ENCODE measurements at places on chromosomes 6 and 20.

GRCh38 chr20:36394340-36394965 lies 88.3 kb downstream of the DLGAP4 start:
- no peak for DNase-seq

DNA sequence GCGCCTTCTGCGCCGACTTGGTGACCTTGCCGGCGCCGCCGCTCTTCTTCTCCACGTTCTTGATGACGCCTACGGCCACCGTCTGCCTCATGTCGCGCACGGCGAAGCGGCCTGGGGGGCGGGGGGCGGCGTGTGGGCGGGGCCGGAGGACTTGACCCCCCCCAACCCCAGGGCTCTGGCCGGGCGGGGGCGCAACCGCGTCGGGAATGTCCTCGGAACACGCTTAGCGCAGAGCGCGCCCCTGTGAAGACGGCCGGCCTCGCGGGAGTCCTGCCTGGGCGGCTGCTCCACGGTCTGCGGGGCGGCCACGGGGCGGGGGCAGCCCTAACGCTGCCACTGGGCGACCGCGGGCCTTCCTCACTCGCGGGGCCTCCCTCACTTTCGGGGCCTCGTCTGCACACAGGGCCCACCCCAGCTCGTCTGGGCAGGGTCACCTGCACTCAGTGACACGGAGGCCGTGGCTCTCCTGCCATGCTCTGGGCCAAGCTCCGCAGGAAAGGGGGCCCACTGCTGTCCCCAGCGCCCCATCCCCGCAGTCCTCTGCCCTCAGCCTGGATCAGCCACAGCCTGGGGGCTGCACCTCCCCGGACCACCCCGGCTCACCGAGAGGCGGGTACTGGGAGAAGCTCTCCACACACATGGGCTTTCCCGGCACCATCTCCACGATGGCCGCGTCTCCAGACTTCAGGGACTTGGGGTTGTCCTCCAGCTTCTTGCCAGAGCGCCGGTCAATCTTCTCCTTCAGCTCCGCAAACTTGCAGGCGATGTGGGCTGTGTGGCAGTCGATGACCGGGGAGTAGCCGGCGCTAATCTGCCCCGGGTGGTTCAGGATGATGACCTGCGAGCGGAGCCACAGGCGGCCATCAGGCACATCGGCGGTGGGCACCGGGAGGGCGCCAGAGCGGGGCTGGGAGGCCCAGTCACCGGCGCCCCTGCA lies 10.3 kb downstream of the EEF1A2 start:
- DNase-seq: no peak

DNA sequence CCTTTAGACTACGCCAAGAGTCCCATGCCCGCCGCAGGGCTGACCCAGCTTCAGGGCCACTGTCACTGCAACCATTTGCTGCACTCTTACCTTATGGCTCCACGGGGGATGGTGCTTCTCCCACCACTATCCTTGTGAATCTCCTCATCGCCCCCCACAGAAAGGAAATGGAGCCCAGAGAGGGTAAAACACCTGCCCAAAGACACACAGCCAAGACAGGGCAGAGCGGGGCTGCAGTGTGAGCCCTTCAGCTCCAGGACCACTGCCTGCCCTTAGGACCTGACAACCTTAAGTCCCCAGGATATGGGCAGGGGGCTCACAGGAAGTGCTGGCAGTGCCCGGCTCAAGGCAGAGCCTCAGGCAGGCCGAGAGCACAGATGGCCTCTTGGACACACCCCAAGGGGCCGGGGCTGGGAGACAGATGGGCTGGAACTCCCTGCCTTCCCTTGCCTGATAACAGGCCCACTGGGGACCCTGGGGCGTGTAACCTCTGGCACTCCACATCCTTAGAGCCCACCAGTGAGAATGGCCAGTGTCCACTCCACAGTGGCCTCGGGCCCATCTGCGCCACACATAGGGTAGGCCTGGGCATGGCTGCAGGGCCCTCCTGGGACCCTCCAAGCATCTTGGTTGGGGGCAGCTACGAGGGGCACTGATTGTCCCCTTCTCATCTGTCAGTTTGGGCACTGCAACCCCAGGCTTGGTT lies 265.2 kb downstream of the TAF4 start:
- DNase-seq: no peak

DNA sequence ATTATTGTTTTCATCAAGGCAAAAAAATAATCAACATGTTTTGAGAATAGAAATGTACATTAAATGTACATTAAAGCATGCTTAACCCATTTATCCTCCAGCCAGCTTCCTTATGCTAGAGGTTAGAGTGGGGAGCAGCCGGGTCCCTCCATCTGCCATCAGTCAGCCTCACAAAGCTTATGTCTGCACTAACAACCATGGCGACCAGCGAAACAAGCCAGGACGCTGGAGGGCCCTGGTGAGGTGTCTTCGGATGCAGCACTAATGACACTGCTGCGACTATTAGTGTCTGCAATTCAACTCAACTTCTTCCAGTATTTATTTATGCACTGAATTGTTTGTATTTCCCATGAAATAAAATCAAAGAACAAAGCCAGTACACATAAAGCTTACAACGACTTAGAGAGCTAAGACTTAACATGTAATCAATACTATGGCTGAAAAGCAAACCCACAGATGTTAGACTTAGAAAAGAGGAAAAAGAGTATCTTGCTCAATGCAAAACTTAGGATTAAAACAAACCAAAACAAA lies 6.8 kb downstream of the CLDN20 start:
- DNase-seq: no peak

GRCh38 chr6:11067348-11067747 lies 23.2 kb upstream of the ELOVL2 start:
- no peak for DNase-seq

DNA sequence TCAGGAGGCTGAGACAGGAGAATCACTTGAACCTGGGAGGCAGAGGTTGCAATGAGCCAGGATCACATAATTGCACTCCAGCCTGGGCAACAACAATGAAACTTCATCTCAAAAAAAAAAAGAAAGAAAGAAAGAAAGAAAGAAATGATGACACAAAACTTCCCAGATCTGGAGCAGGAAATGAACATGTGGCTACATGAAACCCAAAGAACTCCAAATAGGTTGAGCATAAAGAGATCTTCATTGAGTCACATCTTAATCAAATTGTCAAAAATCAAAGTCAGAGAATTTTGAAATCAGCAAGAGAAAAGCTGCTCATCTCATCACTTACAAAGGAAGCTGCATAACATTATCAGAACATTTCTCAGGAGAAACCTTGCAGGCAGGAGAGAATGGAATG lies 247.0 kb downstream of the IBTK start:
- no peak for DNase-seq

DNA sequence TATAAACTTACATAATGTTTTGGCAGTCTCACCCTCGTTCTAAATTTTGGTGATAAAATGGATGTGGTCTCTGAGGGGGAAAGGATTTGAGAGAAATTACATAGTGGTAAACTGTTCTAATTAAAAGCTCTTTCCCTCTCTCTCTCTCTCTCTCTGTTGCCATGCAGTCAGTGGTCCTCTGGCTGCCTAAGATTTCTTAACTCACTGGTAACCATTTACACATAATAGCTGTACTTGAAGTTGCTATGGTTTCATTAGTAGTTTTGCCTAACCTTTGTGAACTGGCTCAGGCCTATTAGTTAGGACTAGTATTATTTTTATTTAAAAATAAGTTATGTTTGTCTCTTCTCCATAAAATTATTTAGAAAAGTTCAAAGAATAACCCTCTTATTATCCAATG lies 42.0 kb downstream of the MAPK14 start:
- no peak for DNase-seq

DNA sequence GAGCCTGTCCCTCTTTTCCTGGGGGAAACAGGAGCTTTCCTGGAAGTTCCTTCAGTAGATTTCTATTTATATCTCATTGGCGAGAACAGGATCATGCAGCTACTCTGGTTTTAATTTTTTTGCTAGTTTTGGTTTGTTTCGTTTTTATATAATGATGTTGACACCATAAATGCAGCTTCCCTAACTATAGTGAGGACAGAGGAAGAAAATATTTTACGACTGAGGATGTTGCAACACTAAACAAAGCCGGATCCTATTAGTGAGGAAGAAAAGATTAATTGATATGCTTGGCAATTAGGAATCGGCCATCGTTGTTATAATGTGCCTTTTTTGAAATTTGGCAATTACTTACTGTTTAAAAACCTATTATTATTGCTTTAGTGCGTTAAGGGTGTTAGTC lies 16.6 kb downstream of the KDM1B start:
- DNase-seq: no peak

- no peak for DNase-seq
Measured at GRCh38 chr20:32490942-32491763, 94.0 kb downstream of the NOL4L start.

DNA sequence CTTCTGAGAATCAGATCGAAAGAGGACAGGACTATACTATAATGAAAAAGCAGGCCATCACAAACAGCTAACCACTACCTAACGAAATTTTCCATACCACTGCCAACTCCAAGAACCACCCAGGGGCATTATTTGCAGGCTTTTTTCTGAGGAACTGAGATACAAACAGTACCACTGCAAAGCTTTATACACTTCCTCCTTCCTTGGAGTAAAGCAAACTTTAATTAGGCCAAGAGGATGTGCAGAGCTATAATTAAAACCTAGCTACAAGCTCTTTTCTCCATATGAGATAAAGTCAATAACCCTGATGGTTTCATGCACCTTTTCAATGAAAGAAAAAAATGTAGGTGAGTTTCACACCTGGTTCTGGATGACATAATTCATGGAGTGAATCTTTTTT lies 68.5 kb downstream of the ELOVL5 start:
- no peak for DNase-seq

- DNase-seq: no peak
Measured at GRCh38 chr6:5521322-5521721, 260.0 kb downstream of the FARS2 start.

DNA sequence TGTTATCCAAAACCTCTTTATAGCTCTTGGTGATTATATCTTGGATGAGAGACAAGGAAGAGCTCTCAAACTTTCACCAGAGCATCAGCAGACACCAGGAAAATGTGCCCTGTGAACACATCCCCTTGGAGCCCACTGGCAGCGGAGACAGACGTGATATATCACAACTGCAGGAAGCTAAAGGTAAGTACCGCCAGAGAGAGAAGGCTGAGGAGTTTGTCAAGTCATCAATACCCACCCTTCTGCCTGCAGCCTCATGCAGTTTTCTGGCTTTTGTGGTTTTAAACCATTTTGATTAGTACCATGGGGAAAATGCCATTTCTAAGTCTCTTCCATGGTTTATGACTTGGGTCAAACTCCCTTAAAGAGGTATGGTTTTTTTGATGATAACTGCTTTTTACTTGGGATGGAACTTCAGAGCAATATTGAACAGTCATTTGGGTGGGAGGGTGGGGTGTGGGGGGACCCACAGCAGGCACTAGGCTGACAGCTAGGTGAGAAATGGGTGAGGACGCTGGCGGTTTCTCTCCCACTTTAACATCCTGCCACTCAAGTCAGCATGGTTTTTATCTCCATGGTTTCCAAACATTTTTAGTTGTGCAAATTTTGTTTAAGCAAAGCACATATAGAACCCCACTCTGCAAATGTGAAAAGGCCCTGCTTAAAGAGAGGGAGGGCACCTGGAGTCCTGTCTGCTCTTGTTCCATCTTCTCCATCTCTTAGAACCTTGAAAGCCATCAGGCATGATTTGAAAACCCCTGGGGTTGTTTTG lies 108.4 kb downstream of the SCML4 start:
- DNase-seq: peak; percentile 34

GRCh38 chr6:155887421-155887820 lies 431.8 kb upstream of the NOX3 start:
- no peak for DNase-seq

DNA sequence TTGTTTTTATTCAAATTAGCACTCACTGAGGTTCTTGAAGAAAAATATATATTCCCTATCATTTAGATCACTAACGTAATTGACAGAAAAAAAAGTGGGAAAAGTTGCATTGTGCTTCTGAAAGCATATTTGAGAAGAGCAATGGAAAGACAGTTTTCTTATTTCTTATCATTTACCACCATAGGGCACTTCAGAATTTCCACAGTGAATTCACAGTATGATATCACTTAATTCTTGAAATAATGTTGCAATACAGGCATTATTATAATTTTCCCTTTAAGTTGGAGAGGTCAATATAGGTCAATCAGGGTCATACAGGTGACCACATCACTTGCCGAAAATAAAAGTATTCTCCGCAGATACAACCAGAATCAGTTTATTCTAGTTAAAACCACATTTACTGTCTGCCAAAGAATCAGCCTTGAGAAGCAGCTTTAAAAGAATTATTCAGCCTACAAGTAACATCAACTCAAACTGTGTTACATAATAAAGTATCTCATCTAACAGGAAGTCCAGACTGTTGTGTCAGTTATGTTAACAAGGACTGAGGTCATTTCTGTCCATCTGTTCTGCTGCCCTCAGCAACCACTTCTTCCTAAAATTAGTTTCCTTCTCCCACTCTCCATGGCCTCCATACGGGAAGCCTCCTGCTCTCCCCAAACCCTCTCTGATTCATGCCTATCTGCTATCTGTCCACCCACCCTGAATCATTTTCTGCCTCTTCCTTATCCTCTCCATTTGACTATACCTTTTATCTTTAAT lies 121.2 kb downstream of the SIM1 start:
- DNase-seq: no peak

DNA sequence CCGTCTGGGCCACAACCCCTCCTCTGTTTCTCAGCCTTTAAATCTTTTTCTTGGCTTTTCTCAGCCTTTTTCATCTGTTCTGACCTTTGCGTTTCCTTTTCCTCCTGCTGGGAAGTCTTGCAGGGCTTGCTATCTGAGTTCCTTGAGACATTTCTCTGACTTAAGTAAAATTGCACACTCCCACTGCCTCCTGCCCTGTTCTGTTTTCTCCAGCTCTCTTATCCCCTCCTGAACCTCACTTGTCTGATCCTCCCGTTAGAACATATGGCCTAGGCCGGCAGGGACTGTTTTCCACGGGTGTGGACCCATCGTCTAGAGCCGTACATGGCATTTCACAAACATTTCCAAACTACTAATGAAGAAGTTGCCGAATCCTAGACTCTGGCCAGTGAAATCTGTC lies 63.0 kb downstream of the ARID1B start:
- no peak for DNase-seq

- DNase-seq: no peak
Measured at GRCh38 chr6:121086876-121087275, 247.4 kb downstream of the TBC1D32 start.

DNA sequence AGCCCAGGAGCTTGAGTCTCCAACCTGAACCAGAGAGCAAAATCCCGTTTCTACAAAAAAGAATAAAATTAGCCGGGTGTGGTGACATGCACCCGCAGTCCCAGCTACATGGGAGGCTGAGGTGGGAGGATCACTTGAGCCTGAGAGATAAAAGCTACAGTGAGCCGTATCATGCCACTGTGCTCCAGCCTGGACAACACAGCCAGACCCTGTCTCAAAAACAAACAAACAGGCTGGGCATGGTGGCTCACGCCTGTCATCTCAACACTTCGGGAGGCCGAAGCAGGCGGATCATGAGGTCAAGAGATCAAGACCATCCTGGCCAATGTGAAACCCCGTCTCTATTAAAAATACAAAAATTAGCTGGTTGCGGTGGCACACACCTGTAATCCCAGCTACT lies 11.4 kb upstream of the PTCRA start:
- no peak for DNase-seq

DNA sequence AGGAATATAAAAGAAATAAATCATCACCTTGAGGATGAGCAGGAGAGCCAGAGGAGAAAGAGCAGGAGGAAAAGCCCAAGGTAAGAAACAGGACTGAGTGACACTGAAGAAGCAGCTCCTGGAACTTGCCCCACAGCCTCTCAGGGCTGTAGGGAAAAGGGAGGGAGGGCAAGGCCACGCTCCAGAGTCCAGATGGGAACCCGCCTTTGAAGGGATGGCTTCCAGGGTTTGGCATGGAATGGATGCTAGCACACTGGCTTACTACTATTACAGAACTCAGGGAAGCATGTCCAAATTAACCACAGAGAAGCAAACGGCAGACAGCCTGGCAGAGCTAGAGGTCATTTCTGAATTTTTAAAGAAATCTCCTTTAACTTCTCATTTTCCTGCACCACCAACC lies 26.8 kb downstream of the RALGAPA2 start:
- DNase-seq: no peak

All from activated CD4-positive, alpha-beta memory T cell treated with anti-CD3 and anti-CD28 coated beads, Interleukin-2, amount 10 ng/mL, durations not matched to agents 7 days and 5 days (primary cell).